Stimulated activated CD4-positive, alpha-beta T cell treated with anti-CD3 and anti-CD28 coated beads, Interleukin-1b, Interleukin-23, amount 100 ng/mL, for 1 hour (primary cell): ENCODE measurements at places on chromosomes 16 and 17.

- no peak for DNase-seq
Observed at GRCh38 chr17:14337596-14338079, 36.8 kb downstream of the HS3ST3B1 start.

- peak; percentile 92 for DNase-seq
Observed at GRCh38 chr16:4475880-4476788, at the start of gene HMOX2. TSS of gene HMOX2 (plus strand) at chr16:4476398. CDS start at chr16:4505525, 29,127 bp downstream.

- DNase-seq, result no peak
Observed at GRCh38 chr17:17084317-17084835, 42.1 kb downstream of the MPRIP start.

DNA sequence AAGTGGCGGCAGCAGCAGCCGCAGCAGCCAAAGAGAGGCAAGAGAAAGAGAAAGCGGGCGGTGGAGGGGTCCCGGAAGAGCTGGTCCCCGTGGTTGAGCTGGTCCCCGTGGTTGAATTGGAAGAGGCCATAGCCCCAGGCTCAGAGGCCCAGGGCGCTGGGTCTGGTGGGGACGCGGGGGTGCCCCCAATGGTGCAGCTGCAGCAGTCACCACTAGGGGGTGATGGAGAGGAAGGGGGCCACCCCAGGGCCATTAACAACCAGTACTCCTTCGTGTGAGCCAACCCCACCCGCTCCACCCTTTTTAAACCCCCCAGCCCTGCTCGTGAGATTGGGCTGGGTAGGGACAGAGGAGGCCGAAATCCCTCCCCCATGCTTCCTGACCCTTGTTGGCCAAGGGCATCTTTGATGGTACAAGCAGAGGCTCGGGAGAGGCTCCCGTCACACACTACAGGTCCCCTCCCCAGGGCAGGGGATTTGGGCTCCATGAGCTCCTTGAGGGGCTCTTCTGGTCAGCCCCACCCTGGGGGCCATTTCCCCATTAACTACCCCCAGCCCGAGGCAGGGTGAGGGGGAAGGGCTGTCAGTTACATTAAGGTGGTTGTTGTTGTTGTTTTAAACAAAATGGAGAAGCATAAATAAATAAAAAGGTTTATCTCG, 4.6 kb upstream of the ATP2A1 start:
- peak; percentile 39 for DNase-seq

GRCh38 chr16:20881503-20881878, 18.7 kb downstream of the DCUN1D3 start:
- DNase-seq, result no peak

DNA sequence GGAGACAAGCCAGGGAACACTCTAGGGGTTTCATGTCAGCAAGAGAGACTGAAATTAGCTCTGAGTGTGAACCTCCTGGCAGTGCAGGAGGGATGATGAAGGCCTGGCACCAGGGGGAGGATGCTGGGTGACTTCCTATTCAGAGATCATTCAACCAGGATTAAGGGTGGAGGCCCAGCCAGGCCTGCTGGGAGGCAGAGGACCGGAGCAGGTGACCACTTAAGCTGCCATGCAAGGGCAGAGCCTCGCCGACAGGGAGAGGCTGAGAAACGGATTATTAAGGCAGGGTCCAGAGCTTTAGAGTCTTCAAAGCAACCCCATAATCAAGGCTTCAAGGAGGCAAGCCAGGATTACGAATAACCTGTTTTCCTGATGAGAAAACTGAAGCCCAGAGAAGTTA, 10.6 kb upstream of the SRCIN1 start:
- DNase-seq, result no peak

GRCh38 chr16:8083560-8083959, 506.8 kb downstream of the TMEM114 start:
- no peak for DNase-seq

- DNase-seq, result no peak
Observed at GRCh38 chr17:7673239-7673638, 14.1 kb downstream of the TP53 start.

DNA sequence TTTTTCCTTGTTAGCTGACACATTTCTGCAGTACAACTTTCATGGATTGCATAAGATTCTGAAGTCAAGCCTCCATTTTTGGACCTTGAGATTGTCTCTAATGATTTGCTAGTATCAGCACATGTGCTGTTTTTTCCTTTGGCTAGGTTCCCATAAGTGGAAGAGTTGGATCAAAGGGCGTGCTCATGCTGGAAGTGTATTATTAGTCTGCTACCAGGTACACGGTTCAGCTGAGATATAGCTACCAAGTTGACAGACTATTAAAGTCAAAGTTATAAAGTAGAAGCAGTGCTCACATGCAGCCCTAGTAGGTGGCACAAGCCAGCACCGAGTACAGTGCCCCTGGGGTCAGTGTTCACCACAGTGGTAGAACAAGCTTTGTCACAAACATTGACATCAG, 3.2 kb downstream of the FAHD1 start:
- no peak for DNase-seq

DNA sequence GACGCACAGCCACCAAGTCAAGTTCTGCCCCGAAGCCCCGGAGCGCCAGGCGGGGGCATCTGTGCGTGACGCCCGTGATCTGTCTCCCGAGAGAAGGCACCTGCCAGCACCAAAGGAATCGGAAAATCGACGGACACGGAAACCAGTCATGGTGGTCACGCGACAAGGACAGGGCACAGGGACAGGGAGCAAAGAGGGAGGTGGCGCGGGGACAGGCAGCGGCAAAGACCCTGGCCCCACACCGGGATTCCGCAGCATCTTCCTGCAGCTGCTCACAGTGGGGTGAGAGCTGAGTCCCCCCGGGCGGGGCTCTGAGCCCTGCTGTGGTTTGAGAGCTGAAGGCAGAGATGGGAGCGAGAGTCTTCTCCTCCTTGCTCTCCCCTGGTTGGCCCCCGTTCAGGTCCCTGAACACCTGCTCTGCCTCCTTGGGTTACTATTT, 56.4 kb downstream of the ABR start:
- no peak for DNase-seq

DNA sequence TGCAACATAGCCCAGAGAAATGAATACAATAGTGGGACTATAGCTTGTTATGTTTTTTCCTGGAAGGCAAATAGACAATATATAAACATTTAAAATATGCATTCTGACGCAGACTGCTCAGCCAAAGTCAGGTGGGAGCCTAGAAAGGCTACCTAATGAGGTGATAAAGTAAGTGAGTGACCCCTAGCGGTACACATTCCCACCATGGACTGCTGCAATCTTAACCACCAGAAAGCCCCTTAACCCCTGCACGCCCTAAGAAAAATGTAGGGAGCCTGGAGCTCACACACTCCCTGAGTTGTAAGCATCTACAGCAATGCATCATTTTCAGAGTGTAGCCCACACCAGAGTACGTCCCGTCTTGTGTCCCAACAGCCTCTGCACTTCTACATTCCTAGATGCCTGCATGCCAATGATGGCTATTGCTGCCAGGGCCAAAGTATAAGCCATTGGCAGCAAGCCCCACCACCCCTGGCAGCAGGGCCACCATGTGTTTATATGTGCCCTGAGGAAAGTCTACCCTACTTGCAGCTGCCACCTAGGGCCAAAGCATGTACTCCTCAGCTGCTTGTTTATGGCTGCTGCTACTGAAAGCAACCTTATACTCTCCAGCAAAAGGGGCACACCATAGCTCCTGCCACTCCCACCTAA, 127.6 kb downstream of the KIF2B start:
- no peak for DNase-seq

- no peak for DNase-seq
Observed at GRCh38 chr16:22330326-22330725, 33.1 kb downstream of the POLR3E start.

GRCh38 chr16:11624636-11625607, 38.2 kb upstream of the LITAF start:
- DNase-seq, result no peak

DNA sequence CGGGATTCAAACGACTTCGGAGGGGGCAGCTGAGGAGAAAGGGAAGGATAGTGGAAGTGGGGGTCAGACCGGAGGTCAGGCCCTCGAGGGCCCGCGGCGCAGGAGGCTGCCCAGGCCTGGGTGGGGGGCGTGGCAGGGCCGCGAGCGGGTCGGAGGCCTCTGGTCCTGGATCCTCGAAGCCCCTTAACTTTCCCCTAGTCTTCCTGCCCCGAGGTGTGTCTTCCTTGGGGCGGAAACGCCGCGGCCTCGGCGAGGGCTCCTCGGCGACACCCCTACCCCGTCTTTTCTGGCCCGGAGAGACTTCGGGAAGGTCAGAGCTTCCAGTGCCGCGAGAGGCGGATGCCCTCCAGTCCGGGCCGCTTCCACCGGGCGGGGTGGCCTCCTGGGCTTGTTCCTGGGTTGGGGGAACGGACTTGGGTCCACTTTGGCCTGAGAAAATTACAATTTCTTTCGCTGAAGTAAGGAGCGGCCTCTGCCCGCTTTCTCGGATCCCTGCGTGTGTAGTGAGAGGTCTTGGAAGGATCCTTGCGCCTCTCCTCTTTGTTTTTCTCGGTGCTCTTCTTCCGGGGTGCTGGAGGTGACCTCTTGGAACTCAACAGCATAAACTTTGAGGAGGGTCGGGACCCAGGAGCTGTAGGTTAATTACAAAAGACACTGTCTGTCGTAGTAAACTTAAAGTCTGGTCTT, 491 bp downstream of the IST1 start:
- peak; percentile 12 for DNase-seq
